ENCODE measurements at places on chromosomes 1 and 21. TPM values are rescaled to one million over a fixed set of nuclear protein-coding genes. Genes with fewer than 3 reads are reported as not detected.

DNA sequence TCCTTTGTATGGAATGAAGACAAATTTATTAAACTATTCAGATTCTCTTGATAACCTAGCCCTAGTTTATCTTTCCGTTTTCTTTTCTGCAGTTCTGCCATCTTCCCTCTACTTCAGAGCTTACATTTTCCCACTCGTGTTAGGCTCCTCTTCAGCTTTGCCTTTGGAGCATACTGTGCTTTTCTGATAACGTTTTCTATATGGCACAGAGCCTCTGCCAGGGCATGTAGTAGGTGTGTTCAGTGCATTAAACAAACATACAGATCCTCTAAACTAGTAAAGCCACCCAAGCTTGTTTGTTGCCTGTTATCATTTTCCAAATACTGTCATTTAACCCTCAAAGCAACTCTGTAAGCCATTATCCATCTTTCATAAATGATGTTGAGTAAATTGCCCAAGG, 25.1 kb downstream of the DYRK1A start:
- no peak for DNase-seq

DNA sequence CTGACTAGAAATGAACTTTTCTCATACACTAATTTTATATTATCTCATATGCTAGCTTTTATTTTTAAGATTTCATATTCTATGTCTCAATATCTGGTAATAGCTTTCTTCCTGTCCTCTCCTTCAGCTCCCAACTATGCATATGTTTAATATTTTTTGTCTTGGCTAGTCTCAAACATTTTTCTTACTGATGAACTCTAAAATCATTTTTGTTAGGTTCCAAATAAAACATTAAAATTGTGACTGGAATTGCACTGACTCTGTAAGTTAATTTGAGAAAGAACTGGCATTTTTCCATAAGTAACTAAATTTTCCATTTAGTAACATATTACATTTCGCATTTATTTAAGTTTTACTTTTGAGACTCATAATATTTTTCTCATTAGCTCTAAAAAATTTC, 368.5 kb upstream of the DPYD start:
- DNase-seq = no peak

DNA sequence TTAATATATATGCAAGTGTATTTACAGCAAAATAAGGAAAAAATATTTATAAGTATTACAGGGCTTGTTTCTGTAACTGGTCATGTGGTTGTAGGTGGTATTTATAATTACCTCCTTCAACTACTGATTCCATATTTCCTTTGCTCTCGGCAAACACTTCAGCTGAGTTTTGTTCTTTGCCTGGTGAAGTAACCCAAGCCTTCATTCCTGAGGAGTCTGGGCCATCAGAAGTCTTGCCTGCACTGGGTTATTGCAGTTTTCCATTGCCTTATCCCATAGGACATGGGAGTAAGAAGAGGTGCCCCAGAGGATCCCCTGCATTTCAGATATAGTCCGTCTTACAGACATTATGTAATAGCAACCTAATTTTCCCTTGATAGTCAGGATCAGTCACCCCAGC, 23.8 kb downstream of the MARK1 start:
- DNase-seq = no peak

DNA sequence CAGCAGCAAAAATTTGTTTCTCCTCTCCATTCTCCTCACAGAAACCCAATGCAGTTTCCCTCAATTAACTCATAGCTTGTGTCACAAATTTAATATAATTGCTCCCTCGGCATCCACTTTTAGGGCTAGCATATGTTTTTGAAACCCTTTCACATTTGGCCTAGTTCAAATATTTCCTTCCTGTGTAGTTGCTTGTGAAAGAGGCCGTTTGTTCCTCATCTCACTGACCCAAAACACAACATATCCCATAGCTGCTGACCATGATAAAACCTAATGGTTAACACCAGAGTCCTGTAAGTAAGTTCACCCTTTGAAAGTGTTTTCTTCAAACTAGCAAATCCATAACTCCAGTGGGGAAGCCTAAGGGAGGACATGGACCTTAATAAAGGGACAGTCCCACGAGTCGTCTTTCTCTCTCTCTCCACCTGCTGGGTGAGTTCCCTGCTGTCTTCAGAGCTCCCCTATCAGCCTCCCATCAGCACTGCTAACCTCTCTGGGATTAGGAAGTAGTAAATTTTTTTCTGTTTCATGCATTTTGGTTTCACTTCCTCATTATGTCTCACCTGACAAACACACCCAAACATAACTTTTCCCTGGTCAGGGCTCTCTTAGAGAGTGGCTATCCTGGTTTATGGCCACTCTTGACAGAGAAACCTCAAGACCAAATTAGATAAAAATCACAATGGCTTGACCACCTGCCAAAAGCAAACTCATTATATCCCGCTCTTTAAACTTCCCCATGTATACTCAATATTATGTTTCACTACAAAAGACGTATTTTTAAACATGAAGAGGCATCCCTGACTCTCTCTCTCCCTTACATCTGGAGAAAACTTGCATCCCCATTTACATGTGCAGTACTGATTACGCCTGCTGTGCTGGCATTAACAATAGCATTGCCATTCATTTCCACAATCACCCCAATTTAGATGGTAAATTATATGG, 177.7 kb upstream of the HP1BP3 start:
- no peak for DNase-seq

DNA sequence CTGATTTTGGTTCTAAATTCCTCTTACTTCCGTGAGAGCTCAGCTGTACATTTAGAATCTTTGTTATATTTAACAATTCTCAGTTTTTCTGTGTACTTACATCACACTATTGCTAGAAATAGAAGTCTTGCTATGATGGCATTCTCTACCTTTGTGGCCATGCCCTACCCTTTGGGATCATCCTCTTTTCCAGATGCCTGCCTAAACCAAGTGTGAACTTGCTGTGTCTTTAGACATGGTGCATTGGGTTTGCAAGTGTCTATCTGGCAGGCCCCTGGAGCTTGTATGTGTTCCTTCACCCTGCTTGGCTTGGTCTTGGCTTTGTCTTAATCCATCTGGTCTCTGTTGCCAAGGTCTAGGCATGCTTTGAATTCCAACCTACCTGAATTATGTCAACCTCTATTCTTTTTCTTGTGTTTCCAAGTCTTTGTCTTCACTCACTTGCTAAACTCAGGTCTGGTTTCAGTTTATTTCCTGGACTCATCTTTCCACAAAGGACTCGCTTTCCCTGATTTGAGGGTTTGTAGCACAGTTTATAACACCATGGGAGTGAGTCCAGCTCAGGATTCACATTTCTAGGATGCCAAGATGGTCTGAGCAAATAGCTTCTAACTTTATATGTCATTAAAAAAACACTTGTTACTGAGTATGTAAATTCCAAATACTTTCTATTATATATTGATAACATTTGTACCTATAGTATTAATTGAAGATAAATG, 20.6 kb upstream of the APOBEC4 start:
- no peak for DNase-seq

DNA sequence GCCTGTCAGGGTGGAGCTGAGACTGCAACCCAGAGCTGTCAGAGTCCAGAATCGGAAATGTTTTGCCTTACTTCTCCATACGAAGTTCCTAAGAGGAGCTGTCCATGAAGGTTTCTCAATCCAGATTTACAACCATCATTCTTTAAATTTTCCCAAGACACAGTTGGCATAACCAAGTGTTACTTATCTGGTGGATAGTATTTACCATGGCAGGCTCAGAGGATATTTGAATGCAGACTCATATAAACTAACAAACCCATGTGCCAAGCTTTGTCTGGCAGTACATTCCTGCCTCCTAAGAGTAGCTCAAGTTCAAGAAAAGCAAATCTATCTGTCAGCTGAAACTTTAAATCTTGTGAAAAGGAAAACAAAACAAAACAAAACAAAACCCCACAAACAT, 267.9 kb downstream of the ZNF326 start:
- no peak for DNase-seq

The SLC26A9 gene
- not detected for total RNA-seq

Data from osteoblast (primary cell).